Calu3 (cell line): ENCODE measurements at places on chromosomes 16 and 17. TPM values are rescaled to one million over a fixed set of nuclear protein-coding genes. Genes with fewer than 3 reads are reported as not detected.

Gene C16orf95
- 3.8 and 3.9 TPM in 2 replicates for total RNA-seq

Gene PPP1R27
- not detected in 2 replicates for total RNA-seq

DNA sequence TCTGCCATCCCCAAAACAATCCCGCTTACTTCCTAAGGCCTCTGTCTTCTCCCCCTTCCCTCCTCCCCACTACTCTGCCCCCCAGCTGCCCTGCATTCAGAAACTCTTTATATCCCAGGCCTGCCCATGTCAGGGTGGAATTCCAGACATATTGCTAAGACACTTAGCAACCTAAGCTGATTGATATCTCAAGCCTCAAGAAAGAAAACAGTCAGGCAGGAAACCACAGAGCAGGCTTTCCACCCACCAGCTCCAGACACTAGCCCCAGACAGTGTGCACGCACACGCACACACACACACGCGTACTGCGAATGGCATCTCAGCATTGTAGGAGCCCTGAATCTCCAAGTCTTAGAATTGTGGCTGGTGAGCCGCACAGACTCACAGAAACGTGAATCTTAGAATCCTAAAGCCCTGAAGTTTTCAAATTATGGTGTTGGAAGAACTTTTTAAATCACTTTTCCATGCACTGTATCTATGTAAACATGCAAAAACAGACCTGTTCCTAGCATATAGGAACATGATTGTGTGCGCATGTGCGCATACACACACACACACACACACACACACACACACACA is 8.8 kb upstream of the LPCAT2 start:
- peaks cover 43% of the 10 kb centered on the region for H3K4me1 ChIP-seq
- no peaks in the 10 kb centered on the region for H3K36me3 ChIP-seq
- H3K27me3 ChIP-seq: no peaks in the 10 kb centered on the region
- H3K27ac ChIP-seq: peak overlapping the region; percentile 1

Gene ZNF768
- total RNA-seq: 40.8 and 42.6 TPM in 2 replicates

DNA sequence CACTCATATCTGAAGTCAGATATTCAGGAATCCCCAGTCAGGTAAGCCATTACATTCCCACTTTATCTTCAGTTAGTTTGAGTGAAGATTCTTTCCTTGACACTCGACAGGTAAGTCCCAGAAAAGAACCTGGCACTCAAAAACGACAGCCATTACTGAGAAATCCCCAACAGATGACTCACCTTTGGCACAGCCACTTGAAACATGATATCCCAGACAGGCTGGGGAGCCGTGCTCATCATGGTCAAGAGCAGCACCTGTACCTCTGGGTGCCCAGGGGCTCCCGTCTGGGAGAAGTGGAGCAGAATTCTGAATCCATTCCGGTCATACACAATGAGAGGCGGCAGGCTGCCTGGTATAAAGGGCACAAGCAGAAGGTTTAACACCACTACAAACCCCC is 16.8 kb upstream of the COG7 start:
- H3K27ac ChIP-seq: peak overlapping the region; percentile 3
- peak; percentile 67 for DNase-seq
- no peaks in the 10 kb centered on the region for H3K27me3 ChIP-seq
- peaks cover 31% of the 10 kb centered on the region for H3K36me3 ChIP-seq
- peaks cover 17% of the 10 kb centered on the region for H3K4me1 ChIP-seq

- no peak overlapping the region for H3K27ac ChIP-seq
- no peaks in the 10 kb centered on the region for H3K36me3 ChIP-seq
- DNase-seq: no peak
- peaks cover 44% of the 10 kb centered on the region for H3K27me3 ChIP-seq
- H3K4me3 ChIP-seq: no peak overlapping the region
- peaks cover 2% of the 10 kb centered on the region for H3K4me1 ChIP-seq
Measured at GRCh38 chr17:81354954-81355347, 40.3 kb upstream of the BAHCC1 start.

Gene TP53TG3
- total RNA-seq: not detected in 2 replicates

- DNase-seq: no peak
- no peaks in the 10 kb centered on the region for H3K4me1 ChIP-seq
- H3K4me3 ChIP-seq: no peak overlapping the region
- H3K27me3 ChIP-seq: no peaks in the 10 kb centered on the region
Measured at GRCh38 chr17:31379597-31380205, 11.8 kb upstream of the RAB11FIP4 start.

Gene ABCA6
- 0.44 TPM in 1 of 2 replicates, not detected in the other for total RNA-seq

- no peak overlapping the region for H3K27ac ChIP-seq
- no peak overlapping the region for H3K4me3 ChIP-seq
- H3K36me3 ChIP-seq: no peaks in the 10 kb centered on the region
- no peak for DNase-seq
Measured at GRCh38 chr16:67996666-67997065, 2.6 kb downstream of the DPEP2 start.

DNA sequence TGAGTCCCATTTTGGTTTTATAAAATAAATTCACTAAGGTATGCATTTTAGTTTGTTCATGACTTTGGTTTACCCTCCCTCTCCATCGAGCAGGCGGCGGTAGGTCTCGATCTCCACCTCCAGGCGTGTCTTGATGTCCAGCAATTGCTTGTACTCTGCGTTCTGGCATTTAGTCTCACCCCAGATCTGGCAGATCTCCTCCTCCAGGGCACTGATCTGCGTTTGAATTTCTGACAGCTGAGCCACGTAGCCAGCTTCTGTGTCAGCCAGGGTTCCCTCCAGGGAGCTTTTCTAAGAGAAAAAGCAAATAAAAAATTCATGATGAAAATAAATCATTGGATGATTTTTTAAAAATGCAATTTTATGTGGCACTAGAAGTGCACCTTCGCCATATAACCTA is 4.2 kb downstream of the KRT24 start:
- DNase-seq: no peak
- no peaks in the 10 kb centered on the region for H3K36me3 ChIP-seq
- H3K27me3 ChIP-seq: peaks cover 29% of the 10 kb centered on the region
- peaks cover 46% of the 10 kb centered on the region for H3K4me1 ChIP-seq
- no peak overlapping the region for H3K4me3 ChIP-seq
- no peak overlapping the region for H3K27ac ChIP-seq

GRCh38 chr17:41676058-41676419 is 12.6 kb upstream of the EIF1 start:
- peaks cover 32% of the 10 kb centered on the region for H3K36me3 ChIP-seq
- peak overlapping the region; percentile 96 for H3K27ac ChIP-seq
- DNase-seq: no peak
- no peaks in the 10 kb centered on the region for H3K27me3 ChIP-seq

- H3K36me3 ChIP-seq: no peaks in the 10 kb centered on the region
- H3K4me3 ChIP-seq: no peak overlapping the region
- no peaks in the 10 kb centered on the region for H3K27me3 ChIP-seq
Measured at GRCh38 chr16:12639044-12639443, 164.6 kb downstream of the CPPED1 start.

Gene ODAD4
- total RNA-seq: 0.73 and 2.7 TPM in 2 replicates

DNA sequence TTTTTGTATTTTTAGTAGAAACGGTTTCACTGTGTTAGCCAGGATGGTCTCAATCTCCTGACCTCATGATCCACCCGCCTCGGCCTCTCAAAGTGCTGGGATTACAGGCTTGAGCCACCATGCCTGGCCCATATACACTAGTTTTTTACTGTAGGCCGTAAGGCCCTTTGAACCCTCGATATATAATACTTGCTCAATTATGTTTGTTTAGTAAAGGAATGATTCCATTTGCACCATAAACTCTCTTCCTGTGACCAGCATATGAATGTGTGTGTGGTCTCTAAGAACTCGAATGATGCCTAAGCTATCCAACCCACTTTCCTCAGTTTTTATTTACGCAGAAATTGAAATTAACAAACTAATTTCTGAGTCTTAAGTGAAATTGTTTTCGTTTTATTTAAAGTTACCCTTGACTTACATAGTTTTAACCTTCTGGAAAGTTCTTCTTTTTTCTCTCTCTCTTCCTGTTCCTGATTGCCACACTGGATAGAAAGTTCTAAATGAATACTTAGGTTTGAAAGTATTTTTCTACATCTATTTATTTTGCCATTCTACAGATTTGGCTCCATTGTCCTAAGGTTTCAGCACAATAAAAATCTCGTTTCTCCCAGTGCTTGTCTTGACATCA is 37.9 kb downstream of the PIGL start:
- no peaks in the 10 kb centered on the region for H3K36me3 ChIP-seq
- H3K27ac ChIP-seq: no peak overlapping the region
- H3K27me3 ChIP-seq: no peaks in the 10 kb centered on the region
- DNase-seq: no peak
- peaks cover 8% of the 10 kb centered on the region for H3K4me1 ChIP-seq

DNA sequence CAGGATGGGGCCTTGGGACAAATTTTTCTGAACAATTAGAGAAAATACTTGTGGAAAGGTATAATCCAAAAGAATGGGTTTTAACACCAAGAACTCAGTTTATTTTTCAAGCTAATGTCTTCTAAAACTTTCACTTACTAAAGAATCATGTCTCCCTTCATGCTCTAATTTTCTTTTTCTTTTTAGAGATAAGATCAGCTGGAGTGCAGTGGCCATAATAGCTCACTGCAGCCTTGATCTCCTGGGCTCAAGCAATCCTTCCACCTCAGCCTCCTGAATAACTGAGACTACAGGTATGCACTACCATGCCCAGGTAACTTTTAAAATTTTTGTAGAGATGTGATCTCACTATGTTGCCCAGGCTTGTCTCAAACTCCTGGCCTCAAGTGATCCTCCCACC is 5.5 kb downstream of the OR4D1 start:
- no peaks in the 10 kb centered on the region for H3K4me1 ChIP-seq
- H3K27me3 ChIP-seq: peaks cover 78% of the 10 kb centered on the region
- no peak overlapping the region for H3K4me3 ChIP-seq
- DNase-seq: no peak

DNA sequence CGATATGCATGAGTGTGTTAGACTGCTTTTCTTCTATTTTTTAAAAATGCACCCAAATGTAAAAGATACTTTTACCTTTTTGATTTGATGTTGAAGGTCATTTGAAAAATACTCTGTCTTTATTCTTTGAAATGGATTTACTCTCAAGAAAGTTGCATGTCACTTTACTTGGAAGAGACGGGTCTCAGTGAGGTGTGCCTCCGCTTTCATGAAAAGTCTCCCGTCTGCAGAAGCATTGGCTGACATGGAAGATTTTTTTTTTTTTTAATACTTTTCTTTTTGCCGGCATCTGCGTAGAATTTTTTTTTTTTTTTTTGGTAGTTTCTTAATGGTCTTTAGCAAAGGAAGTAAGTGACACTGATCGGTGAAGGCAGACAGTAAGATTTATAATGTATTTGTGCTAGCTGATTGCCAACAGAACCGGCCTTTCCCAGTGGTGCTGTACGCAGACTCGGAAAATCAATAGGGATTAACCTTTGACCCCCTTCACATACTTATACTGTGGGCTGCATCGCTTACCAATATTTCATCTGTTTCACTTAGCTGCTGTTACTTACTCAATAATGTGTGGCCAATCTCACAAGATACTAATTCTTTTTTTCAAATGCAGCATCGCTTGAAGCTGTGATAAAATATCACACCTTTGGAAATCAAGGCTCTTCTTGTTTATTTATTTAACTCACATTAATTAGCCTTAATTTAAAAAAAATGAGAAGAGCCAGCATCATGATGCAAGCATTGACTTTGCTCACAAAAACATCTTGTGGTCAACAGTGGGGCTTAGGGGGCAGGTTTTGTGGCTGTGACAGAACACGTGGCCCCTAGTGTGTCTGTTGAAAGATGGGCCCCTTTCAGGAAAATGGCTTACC is 383.9 kb downstream of the WWOX start:
- H3K27ac ChIP-seq: no peak overlapping the region
- peak; percentile 35 for DNase-seq
- H3K4me1 ChIP-seq: peaks cover 7% of the 10 kb centered on the region
- H3K36me3 ChIP-seq: no peaks in the 10 kb centered on the region

- no peak overlapping the region for H3K4me3 ChIP-seq
- no peak for DNase-seq
- H3K27me3 ChIP-seq: peaks cover 64% of the 10 kb centered on the region
- H3K27ac ChIP-seq: no peak overlapping the region
- H3K36me3 ChIP-seq: peaks cover 4% of the 10 kb centered on the region
Measured at GRCh38 chr16:54974367-54974766, 43.7 kb downstream of the IRX5 start.

- H3K27ac ChIP-seq: no peak overlapping the region
- no peaks in the 10 kb centered on the region for H3K36me3 ChIP-seq
- DNase-seq: no peak
- H3K27me3 ChIP-seq: no peaks in the 10 kb centered on the region
- no peak overlapping the region for H3K4me3 ChIP-seq
Measured at GRCh38 chr16:25828510-25828909, 136.8 kb downstream of the HS3ST4 start.
